ENCODE measurements at places on chromosomes 3 and 15. TPM values are rescaled to one million over a fixed set of nuclear protein-coding genes. Genes with fewer than 3 reads are reported as not detected.

The RABL3 gene
- 17.0 TPM for total RNA-seq

The SCG3 gene
- total RNA-seq, result not detected

The IL17RD gene
- 1.3 TPM for total RNA-seq

The ACAN gene
- total RNA-seq, result 0.36 TPM

The IMPG2 gene
- total RNA-seq, result not detected

The HTR3E gene
- not detected for total RNA-seq

The GOLGA8Q gene
- not detected for total RNA-seq

The DCUN1D1 gene
- 25.5 TPM for total RNA-seq

The HRG gene
- not detected for total RNA-seq

The FBXL22 gene
- total RNA-seq, result not detected

Data from cardiac atrium fibroblast (primary cell).